ENCODE measurements at places on chromosomes 3 and 15.
A peak's percentile ranks its signal among the peaks of the same experiment; 100 is the strongest.

DNA sequence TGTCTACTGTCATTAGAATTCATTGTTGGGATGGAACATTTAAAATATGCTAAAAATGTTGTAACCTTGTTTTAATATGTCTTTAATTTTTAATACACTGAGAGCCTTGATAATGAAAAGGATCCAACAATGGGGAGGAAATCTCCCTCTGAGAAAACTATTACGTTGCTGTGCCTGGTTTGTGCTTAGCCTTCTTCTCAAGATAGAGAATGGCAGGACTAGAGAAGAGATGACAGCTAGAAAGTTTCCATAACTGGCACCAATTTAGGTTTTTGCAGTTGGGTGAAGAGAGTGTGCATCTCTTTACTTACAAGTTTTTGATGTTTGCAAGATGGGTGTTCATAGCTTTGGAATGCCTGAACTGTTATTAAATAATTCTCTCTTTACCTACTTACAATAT is 42.6 kb upstream of the NANOGP8 start:
- DNase-seq = no peak

DNA sequence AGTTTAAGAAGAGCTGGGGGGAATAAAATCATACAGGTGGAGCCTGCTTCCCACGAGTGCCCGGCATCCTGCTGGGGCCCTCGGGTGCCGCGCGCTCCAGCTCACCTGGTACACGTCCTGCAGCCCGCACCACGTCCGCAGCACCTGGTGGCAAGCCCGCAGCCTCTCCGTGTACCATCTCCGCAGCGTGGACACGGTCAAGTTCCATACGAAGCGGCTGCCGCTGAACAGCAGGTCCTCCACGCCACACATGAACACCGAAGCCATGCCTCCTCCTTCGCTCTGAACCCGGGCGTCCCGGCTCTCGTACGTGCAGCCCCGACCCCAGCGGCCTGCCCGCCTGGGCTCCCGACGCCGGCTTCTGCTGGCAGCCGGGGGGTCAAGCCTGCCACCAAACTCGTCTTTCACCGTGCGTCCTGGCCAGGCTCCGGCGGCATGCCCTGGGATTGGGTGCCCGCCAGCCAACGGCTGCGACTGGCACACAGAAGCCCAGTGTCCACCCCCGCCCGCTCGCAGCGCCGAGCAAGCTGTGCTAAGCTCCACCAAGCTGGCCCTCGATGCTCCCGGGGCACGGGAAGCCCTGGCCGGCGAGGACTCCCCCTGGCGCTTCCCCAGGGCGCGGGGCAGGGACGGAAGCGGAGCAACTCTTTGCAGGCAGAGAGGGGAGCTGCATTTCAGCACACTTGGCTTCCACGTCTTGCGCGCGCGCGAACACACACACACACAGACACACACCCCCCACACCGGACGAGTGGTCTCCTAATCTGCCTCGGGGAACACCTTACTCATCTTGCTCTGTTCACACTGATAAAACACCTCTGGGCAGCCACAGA is at the start of gene FRMD4B:
TSS of gene FRMD4B (minus strand) at position 366 of the 833 bp plus-strand sequence. CDS start at position 267, 99 bp downstream.
- peak; percentile 47 for DNase-seq

DNA sequence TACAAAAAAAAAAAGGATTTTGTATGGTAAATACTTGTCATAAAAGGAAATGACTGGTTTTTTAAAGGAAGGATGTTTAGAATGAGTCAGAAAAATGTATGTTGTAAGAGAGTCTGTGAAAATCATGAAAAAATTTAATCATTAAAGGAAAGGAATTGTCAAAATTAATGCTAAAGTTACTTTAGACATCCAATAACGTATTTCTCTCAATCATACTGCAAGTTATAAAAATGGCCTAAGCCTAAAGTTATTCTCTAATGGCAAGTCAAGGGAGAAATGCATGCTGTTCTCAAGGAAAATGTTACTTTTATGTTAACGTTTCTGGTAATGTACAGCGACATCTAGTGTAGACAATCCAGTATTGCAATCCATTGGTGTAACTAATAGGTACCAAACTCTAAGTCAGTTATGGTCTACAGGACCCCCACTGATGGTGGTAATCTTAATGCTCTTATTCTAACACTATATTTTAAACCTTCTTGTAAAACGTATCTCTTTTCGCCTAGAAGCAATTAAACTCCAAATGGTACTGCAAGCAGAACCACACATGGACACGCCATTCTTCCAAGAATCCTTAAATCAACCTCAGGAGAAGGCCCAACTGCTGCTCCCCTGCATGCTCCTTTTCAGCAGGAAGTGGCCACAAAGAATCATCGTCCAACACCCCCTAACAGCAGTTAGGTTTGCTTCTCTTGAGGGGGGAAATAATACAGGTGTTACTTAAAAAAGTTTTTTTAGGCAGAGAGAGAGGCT is 35.2 kb downstream of the NCEH1 start:
- peak; percentile 68 for DNase-seq

DNA sequence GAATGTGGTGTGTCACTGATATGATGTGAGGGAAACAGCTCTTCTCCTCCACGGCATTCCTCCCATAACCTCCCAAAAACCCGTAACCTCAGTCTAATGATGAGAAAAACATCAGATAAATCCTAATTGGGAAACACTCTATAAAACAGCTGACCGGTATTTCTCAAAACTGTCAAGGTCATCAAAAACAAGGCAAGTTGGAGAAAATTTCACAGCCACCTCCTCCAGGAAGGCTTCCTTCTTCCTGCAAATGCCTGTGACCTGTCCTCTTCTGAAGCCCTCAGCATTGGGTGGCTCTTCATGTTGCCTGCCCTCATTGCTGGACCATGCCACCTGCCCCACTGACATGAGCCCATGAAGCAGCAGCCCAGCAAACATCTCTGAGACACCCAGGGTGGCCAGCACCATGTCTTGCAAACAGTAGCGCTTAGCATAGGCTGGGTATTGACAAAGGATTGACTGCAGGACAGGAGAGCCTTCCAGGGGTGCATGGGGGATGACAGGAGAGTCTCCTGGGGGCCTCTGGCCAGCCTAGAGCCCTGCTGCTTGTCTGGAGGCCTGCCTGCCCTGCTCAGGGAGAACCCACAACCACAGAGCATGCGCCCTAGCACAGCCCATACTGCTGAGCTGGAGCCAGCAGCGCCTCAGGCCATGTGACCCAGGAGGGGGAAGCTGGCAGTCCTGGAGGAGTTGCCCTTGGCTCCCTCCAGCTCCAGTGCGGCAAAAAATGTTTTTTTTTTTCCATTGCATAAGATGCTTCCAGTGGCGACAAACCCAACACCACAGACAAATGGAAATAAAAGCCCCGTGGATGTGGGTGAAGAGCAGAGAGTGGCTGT is 49.7 kb downstream of the XXYLT1 start:
- DNase-seq = peak; percentile 66

DNA sequence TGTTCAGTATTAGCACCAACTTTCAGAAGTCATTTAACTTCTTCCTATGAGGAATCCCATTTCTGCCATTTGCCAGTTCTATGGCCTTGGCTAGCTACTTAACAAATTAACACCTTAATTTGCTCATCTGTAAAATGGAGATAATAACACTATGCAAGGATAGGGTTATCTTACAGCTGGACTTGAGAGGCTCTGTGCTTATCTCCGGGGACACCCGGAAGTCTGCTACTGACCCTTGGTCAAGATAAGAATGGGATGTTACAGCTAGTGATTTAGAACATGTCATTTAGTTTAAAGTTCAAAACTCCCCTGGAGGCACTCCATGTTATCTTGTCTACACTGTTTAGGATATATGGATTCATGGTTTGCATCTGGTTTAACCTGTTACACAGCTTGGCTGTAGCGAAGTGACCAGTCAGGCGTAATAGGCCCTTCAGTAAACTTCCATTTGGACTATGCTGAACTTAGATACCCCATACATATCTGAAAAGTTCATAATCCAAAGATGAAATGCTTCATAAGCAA is 156.0 kb upstream of the CD96 start:
- DNase-seq = no peak

GRCh38 chr3:173395073-173395411 is 2.5 kb upstream of the NLGN1 start:
- no peak for DNase-seq

DNA sequence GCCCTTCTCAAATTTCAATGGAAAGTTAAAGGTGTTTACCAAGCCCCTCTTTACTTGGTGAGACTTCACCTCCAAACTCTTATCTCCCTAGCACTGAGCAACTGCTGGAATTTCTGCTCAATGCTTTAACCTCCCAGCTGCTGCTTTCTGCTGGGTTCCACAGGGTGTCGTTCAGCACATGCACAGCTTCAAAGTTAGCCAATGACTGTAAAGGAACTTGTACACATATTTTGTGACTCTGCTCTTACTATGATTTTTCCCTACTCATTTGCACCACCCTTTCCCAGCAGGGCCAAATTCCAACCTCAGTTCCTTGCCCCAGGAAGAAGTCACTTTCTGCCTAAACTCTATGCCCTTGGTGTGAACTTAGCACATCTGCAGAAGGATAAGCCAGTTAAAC is 89.7 kb downstream of the ULK4 start:
- no peak for DNase-seq

- peak; percentile 87 for DNase-seq
Measured at GRCh38 chr15:88738796-88739195, 64.4 kb upstream of the ACAN start.

DNA sequence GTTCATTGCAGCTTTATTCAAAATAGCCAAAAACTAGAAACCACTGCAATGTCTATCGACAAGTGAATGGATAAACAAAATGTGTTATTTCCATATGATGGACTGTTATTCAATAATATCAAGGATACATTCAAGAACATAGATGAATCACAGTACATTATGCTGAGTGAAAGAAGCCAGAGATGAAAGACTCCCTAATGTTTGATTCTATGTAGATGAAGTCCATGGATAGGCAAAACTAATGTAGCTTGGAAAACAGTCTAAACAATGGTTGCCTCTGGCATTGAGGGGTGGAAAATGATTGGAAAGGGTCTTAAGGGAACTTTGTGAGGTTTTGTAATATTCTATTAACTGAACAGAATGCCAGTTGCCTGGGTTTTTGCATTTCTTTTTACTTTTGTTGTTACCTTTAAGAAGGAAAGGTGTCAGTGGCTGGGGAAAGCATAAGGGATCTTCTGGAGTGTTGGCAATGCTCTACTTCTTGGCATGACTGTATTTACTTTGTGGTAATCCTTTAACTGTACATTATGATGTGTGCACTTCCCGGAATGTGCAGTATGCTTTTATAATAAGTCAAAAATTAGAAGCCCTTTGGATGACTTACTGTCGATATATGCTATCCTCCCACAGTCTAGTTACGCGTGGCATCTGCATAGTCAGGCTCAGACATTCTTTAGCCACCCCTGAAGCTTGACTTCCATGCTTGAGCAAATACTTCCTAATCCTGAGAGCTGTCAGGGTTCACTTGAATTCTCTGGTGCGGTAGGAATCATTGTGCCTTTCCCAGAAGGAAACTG is 20.5 kb upstream of the ATP10A start:
- DNase-seq = peak; percentile 98

DNA sequence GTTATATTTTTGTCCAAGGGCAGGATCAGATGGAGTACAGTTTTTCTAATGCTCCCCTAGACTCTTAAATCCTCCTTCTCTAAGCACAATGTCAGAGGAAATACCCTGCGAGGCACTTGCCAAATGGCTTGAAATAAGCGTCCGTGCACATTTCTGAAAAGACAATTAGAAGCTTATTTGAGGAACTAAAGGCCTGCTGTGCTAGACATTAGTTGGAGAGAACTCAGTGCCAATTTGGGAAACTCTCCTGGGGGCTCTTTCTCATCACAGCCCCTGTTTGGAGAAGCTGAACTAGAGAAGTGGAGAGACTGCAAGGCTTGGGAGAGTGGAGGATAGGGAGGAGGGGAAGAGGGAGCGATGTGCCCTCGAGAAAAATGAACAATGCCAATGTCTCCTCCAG is 247.6 kb upstream of the C2CD4B start:
- DNase-seq = no peak

- peak; percentile 70 for DNase-seq
Measured at GRCh38 chr15:58201516-58201915, 63.3 kb downstream of the AQP9 start.

DNA sequence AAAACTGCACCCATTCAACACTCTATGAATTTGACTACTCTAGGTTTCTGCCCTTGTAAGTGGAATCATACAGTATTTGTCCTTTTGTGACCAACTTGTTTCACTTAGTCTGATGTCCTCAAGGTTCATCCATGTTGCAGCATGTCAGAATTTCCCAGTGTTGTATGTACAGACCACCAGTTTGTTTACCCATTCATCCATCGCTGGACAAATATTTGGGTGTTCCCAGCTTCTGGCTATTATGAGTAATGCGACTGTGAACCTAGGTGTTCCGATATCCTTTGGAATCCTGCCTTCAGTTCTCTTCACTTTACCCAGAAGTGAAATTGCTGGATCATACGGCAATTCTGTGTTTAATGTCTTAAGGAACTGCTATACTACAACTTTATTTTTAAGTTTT is 12.6 kb downstream of the RPL32 start:
- DNase-seq = no peak

DNA sequence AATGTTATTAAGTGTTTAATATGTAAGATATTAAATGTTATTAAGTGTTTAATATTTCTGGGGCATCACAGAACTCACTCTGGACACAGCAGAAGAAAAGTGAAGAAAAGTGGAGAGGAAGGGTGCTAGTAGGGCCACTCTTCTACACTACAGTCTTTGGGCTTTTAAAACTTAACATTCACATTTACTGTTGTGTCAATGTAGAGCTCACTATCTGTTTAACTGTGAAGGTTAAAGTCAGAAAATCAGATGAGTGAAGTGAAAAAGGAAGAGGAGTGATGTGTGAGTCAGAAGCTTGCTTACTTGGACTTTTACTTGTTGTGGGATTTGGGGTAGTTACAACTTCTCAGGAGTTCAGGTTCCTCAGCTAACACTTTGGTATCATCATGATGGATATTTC is 145.3 kb upstream of the DNAJC19 start:
- no peak for DNase-seq

DNA sequence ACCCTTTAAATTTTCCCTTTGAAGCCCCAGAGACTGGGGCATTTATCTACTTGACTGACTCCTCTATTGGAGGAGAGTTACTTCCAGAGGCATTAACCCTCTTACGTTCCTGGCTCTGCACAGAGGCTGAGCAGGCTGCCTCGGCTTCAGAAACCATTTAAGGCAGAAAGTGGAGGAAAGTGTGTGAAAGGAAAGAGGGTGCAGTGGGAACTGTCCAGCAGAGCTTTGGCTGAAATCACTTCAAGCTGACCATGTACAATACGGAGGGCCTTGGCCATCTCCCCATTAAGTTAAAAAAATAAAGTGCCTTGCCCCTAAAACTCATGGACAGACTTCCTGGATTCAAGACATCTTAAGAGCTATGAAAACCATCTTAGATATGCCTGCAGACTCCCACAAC is 238.7 kb downstream of the SV2B start:
- DNase-seq = peak; percentile 14
